Stimulated activated CD8-positive, alpha-beta memory T cell treated with anti-CD3 and anti-CD28 coated beads, Interleukin-7, amount 100 ng/mL, for 1 hour (primary cell): ENCODE measurements at places on chromosomes 12 and 14.

DNA sequence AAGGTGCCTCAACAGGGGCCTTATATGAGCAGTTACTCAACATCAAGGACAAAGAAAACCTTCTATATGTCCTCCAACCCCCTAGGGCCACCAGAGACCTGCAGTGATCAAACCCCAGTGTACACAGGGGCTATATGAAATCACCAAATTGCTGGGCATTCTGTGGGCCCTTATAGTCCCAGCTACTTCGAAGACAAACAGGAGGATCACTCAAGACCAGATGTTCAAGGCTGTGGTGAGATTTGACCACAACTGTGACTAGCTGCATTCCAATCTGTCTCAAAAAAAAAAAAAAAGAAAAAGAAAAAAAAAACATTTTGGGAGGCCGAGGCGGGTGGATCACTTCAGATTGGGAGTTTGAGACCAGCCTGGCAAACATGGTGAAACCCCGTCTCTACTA, 51.0 kb upstream of the PRB2 start:
- DNase-seq: no peak

DNA sequence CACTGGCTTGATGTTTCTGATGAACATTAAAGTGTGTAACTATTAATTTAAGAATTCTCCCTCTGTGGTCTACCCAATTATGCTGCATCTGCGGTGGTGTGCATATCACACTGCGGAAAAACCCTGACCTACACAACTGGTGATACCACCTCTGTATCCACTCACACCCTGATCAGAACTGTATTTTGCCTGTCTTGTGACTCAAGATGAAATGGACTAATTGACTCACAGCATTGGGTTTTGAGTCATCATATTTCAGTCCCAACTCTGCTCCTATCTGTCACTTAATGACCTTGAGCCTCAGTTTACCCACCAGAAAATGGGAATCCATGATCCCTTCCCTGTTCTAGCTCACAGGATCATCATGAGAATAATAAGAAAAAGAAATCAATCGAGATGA, 65.6 kb downstream of the NUAK1 start:
- DNase-seq: no peak

DNA sequence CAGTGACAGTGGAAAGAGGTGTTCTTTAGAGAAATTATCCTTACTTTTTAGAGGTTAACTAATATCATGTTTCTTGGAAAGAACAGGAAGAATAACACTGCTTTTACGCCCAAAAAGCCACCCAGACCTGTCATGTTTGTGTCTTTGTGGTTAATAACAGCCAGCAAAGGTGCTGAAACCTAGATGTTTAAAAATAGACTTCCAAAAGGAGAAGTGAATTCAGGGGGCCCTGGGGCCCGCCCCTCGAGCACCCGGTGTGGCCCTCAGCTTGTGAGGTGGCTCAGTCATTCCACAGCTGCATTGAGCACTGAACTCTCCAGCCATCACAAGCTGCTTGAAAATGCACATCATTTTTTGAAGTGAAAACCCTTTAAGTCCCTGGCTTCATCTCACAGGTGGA, 20.8 kb upstream of the AMN start:
- DNase-seq: no peak

DNA sequence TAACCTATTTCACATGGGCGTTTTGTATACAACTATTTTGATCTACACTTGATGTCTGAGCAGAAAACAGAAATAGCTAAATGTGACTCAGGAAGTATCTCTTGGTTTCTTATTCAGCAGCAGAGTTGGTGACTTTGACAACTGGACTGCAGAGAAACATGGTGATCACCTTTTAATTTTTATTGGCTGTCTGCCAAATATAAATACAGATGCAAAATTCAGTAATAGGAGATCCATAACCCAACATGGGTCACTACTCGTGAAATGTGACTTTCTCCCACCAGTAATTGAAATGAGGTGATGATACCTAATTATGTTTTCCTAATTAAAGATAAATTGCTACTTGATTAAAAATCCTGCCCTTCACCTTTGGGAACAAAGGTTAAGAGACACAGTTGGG, 487.1 kb downstream of the NELL2 start:
- DNase-seq: no peak
